Spleen (tissue), 13 donors: ENCODE measurements at places on chromosomes 2 and 18. TPM values are rescaled to one million over a fixed set of nuclear protein-coding genes. Genes with fewer than 3 reads are reported as not detected.

SPP2 gene
- not detected for total RNA-seq

CRYGD gene
- total RNA-seq, result not detected

CD302 gene
- 37.3 TPM for total RNA-seq

CFAP65 gene
- total RNA-seq, result not detected

MAL gene
- total RNA-seq, result 8.1 TPM

GRCh38 chr2:108325756-108326155, 37.1 kb downstream of the SULT1C2 start:
- DNase-seq, result no peak

GRCh38 chr2:173184031-173185004, 108.7 kb downstream of the MAP3K20 start:
- DNase-seq, result no peak

- no peak for DNase-seq
These were observed 48.8 kb upstream of the LPIN2 start for GRCh38 chr18:3061581-3062312.

- no peak for DNase-seq
These were observed 37.5 kb downstream of the PAX8 start for GRCh38 chr2:113240915-113241911.

DNA sequence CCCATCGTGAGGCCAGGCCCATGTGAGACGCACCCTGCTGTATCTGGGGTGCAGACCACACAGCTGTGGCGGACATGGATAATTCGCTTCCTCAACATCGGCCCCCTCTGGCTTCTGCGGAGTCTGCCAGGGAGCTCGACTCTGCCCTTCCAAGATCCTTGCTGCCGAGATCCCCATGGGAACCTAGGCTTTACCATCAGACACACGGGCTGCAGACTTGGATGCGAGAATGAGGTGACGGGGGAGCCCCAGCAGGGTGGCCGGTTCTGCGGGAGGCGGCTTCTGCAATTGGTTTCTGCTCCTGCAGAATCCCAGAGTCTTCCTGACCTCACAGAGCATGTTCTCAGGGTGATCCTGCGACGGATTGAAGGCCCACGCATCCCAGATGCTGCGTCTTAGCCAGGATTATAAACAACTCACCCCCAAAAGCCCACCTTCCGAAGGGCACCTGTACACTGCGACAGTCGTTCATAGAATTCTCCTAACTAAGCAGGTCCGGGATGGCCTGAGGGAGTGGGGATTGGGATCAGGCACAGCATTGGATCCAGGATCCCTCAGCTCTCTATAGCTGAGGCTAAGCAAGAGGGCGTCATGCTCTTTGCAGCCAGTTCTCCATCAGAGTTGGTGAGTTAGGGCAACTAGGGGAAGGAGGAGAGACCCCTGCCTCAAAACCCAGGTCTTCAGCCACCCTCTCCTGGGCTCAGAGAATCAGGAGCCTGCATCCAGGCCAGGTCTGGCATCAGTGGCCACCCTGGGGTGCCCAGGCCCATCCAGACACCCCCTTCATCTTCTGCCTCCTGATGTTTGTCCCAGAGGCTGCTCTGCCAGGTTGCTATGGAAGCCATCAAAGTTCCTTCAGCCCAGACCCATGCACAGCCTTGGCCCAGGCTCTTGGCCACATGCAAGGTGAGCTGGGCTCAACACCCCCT, 74.7 kb upstream of the SNTG2 start:
- no peak for DNase-seq

- no peak for DNase-seq
These were observed 79.9 kb downstream of the ALK start for GRCh38 chr2:29841386-29842004.

GRCh38 chr2:11832531-11832930, 86.1 kb downstream of the LPIN1 start:
- no peak for DNase-seq

DNA sequence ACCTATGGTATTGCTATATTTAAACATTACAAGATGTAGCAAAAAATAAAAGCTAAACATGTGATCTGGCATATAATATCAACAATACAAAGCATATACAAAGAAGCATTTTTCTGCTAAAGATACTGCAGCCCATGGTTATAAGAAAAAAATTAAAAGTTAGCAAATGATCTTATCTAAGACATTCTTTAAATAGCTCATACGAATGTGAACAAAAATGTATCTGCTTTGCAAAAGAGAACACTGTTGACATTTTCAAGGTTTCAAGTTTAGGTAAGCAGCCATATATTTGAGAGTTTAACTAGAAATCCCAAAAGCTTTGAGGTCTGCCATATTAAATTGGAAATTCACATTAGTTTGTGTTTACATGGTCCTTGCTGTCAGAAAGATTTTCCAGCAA, 301.0 kb upstream of the SLC39A10 start:
- no peak for DNase-seq

- DNase-seq, result no peak
These were observed 79.4 kb upstream of the TCF7L1 start for GRCh38 chr2:85053802-85054201.

- no peak for DNase-seq
These were observed 685.4 kb upstream of the NRXN1 start for GRCh38 chr2:51717312-51717711.

GRCh38 chr18:40902436-40902835, 1052.6 kb upstream of the PIK3C3 start:
- DNase-seq, result no peak

GRCh38 chr2:115880558-115880957, 1438.1 kb downstream of the DPP10 start:
- no peak for DNase-seq

- no peak for DNase-seq
These were observed 70.2 kb downstream of the SPATS2L start for GRCh38 chr2:200376513-200377354.
